ENCODE measurements at places on chromosomes 2 and 18.

DNA sequence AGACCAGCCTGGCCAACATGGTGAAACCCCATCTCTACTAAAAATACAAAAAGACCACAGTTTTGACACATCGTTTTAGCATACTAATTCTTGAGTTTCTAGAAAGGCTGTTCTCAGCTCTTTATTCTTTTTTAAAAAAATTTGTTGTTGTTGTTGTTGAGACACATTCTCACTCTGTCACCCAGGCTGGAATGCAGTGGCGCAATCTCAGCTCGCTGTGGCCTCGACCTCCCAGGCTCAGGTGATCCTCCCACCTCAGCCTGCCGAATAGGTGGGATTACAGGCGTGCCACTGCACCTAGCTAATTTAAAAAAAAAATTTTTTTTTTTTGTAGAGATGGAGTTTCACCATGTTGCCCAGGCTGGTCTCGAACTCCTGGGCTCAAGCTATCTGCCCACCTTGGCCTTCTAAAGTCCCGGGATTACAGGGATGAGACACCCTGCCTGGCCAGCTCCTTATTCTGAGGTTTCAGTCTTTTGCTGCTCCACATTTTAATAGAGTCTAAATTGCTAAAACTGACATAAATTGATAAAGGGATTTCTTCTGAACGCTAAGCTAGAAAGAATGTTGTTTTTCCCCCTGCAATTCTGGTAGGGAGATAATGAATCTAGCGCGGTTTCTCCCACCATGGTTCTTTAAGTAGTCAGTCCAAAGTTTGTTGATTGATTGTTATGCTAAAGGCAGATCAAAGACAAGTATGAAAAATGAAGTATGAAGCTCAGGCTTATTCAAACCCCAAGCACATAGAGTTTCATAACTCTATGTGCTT lies 32.6 kb upstream of the CABLES1 start:
- no peak for DNase-seq

DNA sequence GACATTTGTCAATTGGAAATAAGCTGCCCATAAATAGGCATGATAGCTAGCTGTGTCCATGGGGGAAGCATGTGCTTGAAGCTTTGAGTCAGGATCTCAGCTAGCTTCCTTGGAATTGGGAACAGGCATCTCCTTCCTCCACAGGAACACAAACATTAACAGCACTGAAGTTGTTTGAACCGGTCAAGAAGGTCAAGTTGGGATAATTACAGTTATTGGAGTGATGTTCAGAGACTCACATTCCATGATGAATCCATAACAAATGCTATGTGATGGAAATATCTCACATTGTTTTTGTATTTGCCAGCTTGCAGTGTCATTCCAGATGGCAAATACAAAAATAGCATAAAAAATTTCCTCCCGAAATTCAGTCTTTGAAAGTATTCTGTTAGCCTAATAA lies 347.6 kb upstream of the SMIM21 start:
- DNase-seq = no peak

DNA sequence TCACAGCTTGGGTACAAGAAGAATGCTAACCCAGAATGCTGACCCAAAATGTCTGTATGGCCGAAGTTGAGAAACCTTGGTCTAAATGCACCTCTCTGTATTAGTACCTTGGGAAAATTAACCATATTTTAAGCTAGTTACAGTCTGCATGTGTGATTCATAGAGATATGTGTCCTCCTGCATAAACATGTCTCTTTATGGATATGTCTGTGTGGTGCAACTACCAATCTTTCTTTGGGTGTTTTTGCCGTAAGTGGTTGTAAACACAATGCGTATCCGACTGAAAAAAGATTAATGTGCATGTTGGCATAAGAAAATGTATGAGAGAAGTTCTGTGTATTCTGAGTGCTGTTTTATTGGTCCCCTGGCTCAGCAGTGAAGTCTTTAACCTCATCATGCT lies 54.2 kb upstream of the GAREM2 start:
- DNase-seq = no peak

- no peak for DNase-seq
Observed at GRCh38 chr18:37714691-37715090, 149.1 kb upstream of the CELF4 start.

GRCh38 chr2:96651793-96652192 lies 9.2 kb downstream of the FER1L5 start:
- no peak for DNase-seq

GRCh38 chr2:6401301-6401700 lies 464.4 kb downstream of the CMPK2 start:
- no peak for DNase-seq

DNA sequence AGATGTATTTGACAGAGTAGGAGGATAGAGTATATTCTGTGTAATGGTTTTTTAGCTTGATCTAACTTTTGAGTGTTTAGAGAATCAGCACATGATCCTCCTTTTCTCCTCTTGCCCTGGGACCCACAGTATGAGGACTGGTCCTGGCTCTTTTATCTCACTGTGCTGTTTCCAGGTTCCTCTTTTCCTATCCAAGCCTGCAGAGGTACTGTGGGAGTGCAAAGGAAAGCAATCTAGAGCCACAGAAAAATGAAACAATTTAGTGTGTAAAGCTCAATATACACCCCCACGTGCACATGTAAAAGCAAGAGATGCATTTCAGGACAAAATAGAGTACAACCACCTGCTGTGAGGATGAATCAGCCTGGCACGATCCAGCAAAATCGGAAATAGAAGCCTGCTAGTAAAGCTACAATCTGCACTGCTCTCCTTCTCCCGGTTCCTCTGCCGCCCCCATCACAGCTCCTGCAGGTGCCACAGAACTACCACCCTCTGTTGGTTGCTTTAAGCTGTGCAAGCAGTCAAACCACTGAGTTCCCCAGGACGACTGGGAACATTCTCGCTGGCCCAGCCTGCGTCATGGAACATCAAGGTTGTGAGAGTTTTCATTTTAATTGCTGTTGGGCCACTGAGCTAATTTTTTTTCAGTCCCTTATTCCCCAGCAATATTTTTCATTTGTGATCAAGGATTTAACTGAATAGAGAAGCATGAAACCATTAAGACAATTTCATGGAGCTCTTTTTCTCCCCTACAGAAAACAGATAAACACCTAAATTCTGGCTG lies 47.8 kb upstream of the MAPRE3 start:
- DNase-seq = peak; percentile 33

- DNase-seq = no peak
Observed at GRCh38 chr2:237411092-237411601, 2.8 kb downstream of the COL6A3 start.

- DNase-seq = no peak
Observed at GRCh38 chr2:35114765-35115164, 1240.8 kb upstream of the CRIM1 start.

- no peak for DNase-seq
Observed at GRCh38 chr2:39368846-39369245, 68.2 kb downstream of the MAP4K3 start.

DNA sequence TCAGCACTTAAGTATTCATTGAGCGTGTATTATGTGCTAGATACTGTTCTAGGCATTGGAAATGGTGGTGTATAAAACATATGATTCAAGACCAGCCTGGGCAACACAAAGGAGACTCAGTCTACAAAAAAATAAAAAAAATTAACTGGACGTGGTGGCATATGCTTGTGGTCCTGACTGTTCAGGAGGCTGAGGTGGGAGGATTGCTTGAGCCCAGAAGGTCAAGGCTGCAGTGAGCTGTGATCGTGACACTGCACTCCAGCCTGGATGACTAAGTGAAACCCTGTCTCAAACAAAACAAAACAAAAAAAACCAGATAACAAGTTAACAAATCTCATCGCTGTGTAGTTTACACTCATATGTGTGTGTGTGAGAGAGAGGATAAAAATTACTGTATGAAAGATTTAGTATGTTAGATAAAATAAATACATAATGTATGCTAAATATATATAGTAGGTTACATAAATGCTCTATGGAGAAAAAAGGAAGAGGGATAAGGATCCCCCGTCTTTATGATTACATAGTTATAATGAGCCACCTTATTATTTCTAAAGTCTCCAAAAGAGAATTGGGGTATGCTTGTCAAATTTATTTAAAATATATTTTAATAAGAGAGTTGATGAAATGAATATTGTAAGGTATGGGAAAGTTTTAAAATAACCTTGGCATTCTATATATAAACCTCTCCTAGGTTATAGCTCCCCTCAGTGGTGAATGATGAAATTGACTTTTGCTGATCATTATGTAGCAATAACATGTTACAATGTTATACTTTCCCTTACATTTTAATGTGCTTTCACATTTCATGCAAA lies 69.2 kb downstream of the EHBP1 start:
- DNase-seq = no peak

- no peak for DNase-seq
Observed at GRCh38 chr2:197890168-197890567, 85.8 kb downstream of the PLCL1 start.

DNA sequence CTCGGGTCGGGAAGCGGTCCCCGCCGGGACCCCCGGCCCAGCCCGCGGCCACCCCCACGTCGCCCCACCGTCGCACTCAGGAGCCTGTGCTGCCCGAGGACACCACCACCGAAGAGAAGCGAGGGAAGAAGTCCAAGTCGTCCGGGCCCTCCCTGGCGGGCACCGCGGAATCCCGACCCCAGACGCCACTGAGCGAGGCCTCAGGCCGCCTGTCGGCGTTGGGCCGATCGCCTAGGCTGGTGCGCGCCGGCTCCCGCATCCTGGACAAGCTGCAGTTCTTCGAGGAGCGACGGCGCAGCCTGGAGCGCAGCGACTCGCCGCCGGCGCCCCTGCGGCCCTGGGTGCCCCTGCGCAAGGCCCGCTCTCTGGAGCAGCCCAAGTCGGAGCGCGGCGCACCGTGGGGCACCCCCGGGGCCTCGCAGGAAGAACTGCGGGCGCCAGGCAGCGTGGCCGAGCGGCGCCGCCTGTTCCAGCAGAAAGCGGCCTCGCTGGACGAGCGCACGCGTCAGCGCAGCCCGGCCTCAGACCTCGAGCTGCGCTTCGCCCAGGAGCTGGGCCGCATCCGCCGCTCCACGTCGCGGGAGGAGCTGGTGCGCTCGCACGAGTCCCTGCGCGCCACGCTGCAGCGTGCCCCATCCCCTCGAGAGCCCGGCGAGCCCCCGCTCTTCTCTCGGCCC lies 13.6 kb downstream of the SPEG start:
- DNase-seq = no peak
